ENCODE measurements at places on chromosomes 2 and 18.

DNA sequence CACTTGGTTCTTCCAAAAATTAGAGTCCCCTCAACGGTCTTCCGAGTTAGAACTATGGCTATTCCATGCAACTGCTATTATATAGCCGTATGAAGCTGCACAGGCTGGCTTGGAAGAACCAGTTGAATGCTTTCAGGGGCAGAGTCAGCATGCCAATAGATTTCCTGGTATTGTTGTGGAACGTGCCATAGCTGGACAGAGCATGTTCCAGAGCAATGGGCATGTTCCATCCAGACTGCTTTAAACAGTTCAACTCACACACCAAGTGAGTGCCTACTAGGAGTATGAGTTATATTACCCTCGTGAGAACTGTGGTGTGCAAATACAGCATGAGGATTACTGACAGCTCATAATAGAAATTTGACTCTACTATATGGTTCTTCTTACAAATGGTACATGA, 682.0 kb downstream of the SATB2 start:
- no peak for DNase-seq

GRCh38 chr2:64327510-64328414, 126.2 kb upstream of the LGALSL start:
- DNase-seq, result peak; percentile 45

DNA sequence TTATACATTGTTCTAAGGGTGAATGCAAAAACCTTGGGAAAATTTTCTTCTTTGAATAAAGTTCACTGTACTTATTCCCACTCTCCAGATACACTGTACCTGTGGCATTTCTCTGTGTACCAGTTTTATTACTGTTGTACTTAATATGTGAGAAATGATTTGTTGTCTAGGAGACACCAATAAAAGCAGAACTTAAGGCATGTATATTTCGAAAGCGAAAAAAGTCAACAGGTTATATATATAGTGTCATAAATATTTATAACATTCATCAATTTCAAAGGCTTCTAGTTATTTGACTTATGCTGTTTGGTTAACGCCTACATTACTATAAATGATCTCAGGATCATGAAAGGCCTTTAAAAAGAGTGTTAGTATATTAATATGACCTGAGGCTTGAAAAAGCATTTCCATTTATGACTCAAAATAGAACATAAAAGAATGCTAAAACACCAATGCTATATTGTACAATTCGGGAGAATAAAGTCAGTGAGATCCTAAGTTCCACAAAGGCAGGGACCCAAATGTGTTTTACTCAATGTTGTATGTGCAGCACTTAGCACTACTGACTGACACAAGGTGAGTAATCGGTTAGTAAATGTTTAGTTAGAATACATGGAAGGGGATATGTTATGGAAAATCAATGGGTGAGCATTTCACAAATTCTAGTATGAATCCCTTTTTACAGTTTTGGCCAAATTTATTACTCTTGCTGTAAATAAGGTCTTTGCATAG, 32.2 kb upstream of the HNRNPA3 start:
- DNase-seq, result no peak

DNA sequence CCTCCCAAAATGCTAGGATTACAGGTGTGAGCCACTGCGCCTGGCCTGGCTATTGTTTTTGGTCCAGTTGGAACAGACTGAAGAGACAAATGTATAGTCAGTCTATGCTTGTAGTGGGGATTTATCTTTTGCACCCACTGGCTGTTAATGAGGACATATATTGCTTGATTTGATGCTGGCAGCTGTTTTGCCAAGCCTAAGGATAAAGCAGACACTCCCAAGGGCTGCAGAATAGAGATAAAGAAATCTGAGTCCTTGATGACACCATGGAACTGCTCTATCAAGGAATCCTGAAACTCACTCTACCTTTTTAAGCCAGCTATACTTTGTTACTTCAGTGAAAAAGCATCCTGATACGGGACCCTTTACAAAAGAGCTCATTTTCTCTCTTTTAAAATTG, 43.1 kb upstream of the ENOSF1 start:
- DNase-seq, result no peak

- DNase-seq, result no peak
These were observed 8.4 kb downstream of the STK25 start for GRCh38 chr2:241500016-241500415.

DNA sequence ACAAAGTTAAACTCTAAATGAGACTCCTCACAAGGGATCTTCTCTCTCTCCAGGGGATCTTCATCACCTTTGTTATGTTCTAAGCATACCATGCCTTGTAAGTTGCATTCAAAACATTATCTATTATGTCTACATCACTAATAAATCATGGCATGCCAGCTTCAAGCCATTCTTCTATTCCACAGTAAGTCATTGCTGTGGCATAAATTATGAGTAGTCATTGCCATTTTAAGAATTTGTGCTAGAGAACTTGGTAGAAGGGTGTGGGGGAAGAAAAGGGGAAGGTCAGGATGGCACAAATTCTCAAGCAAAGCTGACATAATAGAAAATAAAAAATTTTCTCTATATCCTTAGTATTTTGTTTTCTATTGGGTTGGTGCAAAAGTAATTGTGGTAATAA, 33.5 kb downstream of the BARD1 start:
- DNase-seq, result no peak

GRCh38 chr2:219728991-219729487, 101.6 kb downstream of the SLC4A3 start:
- DNase-seq, result no peak

GRCh38 chr18:77754475-77755044, 504.9 kb downstream of the GALR1 start:
- DNase-seq, result no peak

DNA sequence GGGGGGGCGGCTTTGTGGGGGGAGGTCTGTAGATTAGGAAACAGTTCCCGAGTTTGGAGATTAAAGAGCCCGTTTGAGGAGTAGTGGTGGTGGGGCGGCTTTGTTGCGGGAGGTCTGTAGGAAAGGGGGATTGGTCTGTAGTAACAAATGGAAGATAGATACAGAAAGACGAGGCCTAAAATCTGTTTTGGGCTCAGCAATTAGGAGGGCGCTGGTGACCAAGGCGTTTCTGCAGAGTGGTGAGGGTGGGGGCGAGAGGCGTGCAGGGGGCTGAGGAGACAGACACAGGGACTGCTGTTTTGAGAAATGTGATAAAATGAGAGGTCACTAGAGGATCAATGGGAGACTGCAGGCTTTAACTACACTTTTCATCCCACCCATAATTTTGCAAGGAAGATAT, 1.6 kb upstream of the ADNP2 start:
- no peak for DNase-seq

- DNase-seq, result no peak
These were observed 2.4 kb upstream of the SERPINB10 start for GRCh38 chr18:63905361-63905760.

- DNase-seq, result no peak
These were observed 47.0 kb downstream of the DHRS9 start for GRCh38 chr2:169116327-169116726.

- DNase-seq, result no peak
These were observed 25.8 kb upstream of the LRP2 start for GRCh38 chr2:169388161-169388560.

DNA sequence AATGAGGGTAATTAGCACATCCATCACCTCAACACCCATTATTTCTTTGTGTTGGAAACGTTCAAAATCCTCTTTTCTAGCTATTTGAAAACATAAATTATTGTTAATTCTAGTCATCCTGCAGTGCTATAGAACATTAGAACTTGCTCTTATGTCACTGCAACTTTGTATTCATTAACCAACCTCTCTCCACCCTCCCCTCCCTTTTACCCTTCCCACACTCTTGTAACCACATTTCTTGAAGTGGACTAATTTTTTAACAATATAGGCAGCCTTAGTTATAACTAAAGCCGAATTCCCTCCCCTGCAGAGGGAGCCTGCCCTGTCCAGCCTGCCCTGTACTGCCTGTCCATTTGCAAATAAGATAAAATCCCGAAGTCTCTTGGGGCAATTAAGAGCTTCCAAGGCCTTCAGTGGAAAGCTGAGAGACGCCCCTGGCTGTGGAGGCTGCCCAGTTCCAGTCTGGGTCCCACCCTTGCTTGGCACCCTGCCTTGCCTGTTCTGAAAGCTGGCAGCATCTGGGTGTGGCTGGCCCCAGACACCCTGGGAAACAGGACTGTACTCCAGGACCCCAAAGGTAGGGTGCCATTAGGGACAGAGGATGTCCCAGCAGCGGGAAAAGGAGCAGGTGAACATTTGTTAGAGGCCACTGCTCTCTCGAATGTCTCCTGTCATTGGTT, 65.1 kb downstream of the MEX3C start:
- no peak for DNase-seq

- no peak for DNase-seq
These were observed 144.3 kb downstream of the NCK2 start for GRCh38 chr2:105889046-105889445.

DNA sequence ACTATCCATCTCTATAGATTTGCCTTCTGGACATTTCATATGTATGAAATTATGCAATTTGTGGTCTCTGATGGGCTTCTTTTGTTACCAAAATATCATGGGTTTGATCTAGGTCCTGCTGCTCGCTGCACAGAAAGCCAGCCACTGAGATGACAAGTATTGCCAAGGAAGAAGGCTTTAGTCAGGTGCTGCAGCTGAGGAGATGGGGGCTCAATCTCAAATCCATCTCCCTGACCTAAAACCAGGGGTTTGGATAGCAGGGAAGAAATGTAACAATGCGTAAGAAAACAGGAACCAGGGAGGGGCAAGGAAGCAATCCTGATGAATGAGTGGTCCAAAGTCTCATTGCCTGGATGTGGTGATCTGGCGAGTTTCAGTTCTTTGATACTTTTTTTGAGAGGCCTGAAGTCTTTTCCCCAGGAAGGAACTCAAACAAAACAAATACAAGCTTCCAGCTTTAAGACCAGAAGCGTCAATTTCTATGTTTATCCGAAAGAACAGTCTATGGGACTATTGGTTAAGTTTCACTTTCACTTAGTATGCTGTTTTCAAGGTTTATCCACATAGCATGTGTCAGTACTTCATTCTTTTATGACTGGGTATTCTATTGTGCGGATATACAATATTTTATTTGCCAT, 3.4 kb upstream of the CKAP2L start:
- DNase-seq, result peak; percentile 44

GRCh38 chr2:238883421-238883901, 35.6 kb downstream of the TWIST2 start:
- peak; percentile 37 for DNase-seq

DNA sequence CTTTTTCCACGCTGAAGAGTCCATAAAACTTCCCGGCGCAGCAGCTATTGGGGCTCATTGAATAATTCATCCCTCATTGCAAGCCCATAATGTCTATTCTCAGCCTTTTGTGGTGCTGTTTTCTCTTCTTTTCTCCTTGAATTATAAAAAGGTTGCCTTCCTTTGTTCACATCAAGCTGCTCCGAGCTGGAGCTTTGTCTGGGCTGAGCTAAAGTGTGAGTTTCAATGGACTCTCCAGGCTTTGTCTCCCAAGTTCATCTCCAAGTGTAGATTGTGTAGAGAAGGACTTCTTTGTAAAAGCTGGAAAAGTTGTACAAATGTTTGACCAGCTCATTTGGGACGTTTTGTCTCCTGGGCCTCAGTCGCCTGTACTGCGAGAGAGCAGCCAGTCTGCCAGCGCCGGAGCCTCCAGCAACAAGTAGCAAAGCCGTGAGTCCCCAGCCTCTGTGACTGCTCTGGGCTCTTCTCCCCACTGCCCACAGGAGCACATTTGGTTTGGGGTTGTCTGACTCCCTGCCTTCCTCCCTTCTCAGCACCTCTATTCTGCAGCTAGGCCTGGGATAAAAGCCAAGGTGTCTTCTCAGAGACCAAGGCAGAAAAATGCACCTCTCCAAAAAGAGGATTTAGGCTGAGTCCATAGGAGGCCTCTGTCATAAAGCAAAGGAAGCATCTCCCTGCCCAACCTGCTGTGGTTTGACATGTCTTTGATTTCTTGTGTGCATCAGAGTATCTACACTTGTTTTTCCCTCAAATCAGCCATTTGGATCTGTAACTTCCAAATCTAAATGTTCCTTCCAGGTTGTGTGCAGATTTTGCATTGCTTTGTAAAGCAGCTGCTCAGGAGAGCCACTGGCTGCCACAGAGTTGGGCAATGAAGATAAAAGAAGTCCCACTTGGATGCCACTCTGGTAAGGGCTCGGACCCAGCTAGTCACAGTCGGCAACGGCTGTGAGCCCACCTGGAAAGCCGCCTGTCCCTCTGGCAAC, 6.4 kb downstream of the PAX3 start:
- no peak for DNase-seq

GRCh38 chr2:17476830-17477229, 41.4 kb downstream of the RAD51AP2 start:
- peak; percentile 4 for DNase-seq

DNA sequence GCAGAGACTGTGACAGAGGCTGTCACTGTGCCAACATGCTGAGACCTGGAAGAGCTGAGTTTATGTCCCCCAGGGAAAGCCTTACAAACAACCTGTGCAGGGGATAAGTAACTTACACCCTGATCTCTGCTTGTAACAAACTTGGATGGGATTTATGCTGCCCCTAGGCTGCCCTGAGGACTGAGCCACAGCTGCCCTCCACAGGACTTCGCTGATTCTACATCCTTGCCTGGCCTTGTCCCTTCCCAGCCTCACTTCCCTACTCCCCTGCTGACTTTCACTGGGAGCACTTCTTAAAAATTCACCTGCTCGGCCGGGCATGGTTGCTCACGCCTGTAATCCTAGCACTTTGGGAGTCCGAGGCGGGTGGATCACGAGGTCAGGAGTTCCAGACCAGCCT, 45.9 kb upstream of the ASAP2 start:
- DNase-seq, result no peak

DNA sequence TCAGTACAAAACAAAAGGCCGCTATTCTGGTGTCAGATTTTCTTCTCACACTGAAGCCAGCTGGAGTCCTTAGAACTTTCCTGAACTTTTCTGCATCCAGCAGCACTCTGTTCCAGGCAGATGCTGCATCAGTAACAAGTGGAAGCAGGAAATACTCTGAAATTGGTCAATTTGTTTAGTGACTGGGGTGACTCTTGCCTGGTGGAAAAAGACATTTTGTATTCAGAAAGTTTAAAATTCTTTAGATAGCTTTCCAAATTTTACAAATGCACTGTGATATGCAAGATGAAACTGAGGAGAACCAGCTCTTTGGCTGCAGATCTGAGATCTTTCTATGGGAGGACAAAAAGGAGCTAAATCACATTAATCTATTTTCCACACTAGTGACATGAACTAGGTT, 385.7 kb downstream of the NRXN1 start:
- no peak for DNase-seq

- DNase-seq, result peak; percentile 46
These were observed 229.5 kb downstream of the ETAA1 start for GRCh38 chr2:67626656-67627055.

GRCh38 chr2:38122344-38122743, 46.4 kb upstream of the CYP1B1 start:
- DNase-seq, result no peak

DNA sequence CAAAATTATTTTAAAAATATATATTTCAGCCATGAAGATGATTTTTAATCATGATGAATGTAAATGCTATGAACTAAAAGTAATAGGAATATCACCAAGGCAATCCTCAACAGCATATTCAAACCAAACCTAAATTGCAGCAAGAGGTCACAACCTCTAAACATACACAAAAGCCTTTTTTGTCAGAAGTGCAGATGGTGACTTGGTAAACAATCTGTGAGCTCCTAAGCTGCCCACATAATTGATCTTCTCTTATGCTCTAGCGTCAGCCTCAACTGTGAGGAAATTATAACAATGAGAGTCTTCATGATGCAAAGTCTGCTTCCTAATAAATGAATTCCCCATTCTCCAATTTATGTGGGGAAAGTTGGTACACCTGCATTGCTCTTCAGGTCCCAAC, 113.2 kb downstream of the TSN start:
- DNase-seq, result no peak

- DNase-seq, result no peak
These were observed 14.8 kb downstream of the PLEKHM3 start for GRCh38 chr2:208010506-208010905.

Measured in choroid plexus epithelial cell (primary cell).